BJ (cell line): ENCODE measurements at places on chromosomes 3 and 15.
A peak's percentile ranks its signal among the peaks of the same experiment; 100 is the strongest.

- no peak for DNase-seq
Measured at GRCh38 chr15:38507570-38507969, 53.6 kb downstream of the FAM98B start.

- no peak for DNase-seq
Measured at GRCh38 chr3:11596387-11596786, 47.3 kb downstream of the VGLL4 start.

- DNase-seq: peak; percentile 85
Measured at GRCh38 chr3:123884203-123884831, at the start of gene MYLK. MYLK (minus strand) TSS chr3:123884332; CDS start chr3:123793841, 90,491 bp downstream.

DNA sequence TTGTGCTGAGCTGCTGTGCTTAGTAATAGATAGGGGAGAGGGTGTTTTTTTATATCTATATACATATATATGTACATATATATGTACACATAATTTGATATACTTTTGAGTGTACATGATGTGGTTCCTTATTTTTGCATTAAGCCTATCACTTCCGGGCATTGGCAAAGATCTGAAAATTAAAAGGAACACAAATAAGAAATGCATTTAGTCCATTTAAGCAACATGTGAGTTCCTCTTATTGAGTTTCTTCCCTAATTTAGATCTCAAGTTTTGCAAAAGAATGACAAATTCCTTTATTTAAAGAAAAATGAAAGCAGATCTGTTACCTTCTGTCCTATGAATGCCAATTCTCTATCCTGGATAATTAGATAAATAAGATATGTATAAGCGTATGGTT is 435.1 kb downstream of the LPP start:
- DNase-seq: no peak

GRCh38 chr3:41202834-41203345 is 3.6 kb downstream of the CTNNB1 start:
- DNase-seq: no peak

GRCh38 chr3:189001559-189001958 is 170.2 kb upstream of the TPRG1 start:
- peak; percentile 29 for DNase-seq

DNA sequence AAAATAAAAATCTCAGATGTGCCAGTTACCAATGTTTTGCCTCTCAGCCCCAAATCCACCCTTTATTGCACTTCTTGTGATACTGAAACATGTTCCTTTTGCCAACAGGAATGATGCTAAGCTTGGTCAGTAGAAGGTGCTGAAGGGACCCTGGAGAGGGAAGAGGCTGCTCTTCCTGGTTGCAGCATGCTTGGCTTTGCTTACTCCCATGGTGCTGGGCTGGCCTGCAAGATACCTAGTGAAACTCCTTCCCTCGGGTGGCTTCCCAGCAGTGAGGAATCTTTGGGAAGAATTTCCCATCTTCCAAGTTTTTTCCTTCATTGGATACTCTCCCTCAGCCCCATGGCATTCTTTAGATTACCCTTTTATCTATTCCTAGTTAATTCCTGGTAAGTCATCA is 151.8 kb upstream of the TGFBR2 start:
- DNase-seq: no peak

DNA sequence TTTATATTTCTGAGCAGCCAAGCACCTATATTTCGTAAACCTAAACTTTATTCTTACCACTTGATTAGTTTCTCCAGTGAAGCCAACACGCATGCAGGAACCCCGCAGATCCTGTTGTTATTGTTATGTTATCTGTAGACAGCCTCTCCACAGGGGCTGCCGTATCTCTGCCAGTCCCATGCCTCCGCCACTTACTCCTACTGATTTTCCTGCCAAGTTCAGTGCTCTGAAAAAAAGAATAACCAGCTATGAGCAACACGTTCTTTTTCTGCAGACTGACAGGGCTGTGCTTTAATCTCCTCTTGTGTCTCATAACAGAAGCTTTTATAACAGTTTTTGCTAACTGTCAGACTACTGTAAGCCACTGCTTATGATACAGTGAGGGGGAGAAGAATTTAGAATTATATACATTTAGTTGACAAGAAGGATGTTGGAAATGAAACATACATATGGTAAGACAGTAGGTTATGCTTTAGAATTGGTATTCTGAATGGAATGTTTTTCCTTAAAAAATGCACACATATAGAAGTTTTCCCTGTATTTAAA is 347.4 kb downstream of the SI start:
- no peak for DNase-seq

DNA sequence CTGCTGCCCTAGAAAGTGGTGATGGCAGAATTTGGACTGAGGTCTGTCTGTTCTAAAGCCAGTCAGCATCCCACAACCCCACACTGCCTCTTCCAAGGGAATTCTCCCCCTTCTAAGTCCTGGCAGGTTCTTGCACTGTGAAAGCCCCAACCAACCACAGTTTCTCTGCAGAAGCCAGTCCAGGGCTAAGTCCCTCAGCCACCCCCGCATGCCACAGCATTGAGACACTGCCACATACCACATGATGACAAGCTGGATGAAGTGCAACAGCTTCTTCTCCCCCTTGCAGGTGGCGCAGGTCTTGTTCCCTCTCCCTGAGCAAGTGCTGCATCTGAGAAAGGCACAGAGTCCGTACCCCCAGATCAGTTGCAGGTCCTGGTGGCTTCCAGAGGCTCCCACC is 18.6 kb downstream of the SSUH2 start:
- no peak for DNase-seq

DNA sequence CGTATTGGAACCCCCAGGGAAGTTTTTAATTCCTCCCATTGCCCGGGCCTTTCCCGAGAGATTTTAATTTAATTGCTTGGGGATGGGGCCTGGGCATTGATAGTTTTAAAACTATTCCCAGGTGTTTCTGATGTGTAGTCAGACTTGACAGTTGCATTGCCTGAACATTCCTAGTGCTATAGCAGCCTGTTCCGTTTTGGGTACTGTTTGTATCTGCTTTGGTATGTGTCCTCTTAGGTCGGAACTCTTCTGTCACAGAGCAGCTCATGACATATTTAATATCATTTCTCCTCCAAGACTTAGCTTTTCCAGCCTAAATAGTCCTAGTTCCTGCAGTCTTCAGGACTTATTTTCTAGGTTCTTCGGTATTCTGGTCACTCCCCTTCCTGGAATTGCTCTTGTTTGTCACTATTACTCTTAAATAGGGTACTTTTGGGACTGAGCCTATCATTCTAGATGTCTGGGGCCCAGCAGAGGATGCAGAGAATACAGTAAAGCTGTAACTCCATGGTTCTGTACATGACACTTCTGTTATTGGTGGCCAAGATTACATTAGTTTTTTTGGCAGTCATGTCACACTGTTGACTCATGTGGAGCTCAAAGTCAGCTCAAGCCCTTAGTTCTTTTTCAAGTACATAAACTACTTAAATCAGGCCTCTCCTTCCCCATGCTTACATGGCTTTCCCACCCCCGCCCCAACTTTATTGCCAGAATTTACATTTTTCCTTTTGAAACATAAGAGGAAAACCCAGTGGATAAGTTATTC is 81.5 kb downstream of the BBX start:
- DNase-seq: peak; percentile 27

DNA sequence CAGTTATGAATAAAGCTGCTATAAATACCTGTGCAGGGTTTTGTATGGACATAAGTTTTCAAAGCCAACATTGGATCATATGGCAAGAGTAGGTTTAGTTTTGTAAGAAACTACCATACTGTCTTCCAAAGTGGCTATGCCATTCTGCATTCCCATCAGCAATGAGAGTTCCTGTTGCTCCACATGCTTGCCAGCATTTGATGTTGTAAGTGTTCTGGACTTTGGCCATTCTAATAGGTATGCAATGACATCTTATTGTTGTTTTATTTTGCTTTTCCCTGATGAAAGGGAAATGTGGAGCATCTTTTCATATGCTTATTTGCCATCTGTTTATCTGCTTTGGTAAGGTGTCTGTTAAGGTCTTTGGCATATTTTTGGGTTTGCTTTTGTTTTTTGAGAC is 22.2 kb upstream of the BLM start:
- no peak for DNase-seq

DNA sequence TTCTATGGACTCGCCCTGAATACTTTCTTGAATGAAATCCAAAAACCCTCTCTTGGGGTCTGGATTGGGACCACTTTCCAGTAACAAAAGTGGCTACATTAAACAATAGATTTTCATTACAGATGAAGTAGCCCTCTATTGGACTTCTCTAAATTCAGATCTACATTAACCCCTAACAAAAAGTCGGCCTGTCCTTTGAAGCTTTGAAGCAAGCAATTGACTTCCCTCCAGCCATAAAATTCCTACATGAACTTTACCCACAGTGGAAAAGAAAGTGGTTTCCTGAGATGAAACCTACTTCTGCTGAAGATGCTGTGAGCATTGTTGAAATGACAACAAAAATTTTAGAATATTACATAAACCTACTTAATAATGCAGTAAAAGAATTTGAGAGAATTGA is 967.1 kb upstream of the ROBO1 start:
- no peak for DNase-seq

GRCh38 chr3:172627057-172627809 is 83.6 kb downstream of the NCEH1 start:
- DNase-seq: no peak

GRCh38 chr15:64731012-64731804 is 44.2 kb downstream of the RBPMS2 start:
- no peak for DNase-seq

DNA sequence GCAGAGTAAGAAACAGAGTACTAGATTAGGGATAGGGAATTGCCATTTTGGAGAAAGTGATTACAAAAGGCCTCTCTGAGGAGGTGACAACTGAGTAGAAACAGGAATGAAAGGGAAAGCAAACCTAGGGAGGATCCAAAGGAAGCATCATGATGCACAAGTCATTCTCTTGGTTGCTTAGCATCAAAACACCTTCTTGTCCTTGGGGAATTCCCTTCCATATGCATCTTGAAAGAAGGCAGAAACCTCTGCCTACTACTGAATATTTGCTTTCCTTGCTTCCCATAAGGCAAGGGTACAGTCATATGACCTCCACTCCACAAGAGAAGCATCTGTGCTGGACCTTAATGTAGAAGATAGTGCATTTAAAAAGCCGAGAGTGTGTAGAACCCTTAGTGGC is 24.1 kb downstream of the GABPB1 start:
- no peak for DNase-seq

DNA sequence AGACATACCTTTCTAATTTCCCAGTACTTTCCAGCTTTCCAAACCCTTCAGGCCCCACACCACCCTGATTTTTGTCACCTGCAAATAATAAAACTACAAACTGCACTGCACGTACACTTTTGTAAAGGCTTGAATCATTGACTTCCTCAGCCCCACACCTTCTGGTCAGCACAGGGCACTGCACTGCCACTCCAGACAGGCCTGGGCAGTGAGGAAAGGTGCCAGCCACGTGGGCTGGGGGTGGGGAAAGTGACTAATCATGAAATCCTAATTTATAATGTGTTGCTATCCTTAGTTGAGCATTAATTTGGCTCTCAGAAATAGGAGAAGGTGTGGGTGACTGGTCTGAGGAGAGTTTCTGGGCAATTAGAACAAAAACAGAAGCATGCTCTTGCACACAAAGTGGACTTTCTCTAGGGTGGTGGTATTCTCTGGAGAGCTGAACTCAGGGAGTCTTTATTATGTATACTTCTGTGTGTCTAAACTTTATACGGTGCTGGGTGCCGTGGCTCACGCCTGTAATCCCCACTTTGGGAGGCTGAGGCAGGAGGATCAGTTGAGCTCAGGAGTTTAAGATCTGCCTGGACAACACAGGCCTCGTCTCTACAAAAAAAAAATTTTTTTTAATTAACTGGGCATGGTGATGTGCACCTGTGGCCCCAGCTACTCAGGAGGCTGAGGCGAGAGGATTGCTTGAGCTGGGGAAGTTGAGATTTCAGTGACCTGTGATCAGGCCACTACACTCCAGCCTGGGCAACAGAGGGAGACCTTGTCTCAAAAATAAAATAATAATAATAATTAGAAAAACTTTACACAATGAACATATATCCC is 58.2 kb upstream of the FLNB start:
- DNase-seq: peak; percentile 13

DNA sequence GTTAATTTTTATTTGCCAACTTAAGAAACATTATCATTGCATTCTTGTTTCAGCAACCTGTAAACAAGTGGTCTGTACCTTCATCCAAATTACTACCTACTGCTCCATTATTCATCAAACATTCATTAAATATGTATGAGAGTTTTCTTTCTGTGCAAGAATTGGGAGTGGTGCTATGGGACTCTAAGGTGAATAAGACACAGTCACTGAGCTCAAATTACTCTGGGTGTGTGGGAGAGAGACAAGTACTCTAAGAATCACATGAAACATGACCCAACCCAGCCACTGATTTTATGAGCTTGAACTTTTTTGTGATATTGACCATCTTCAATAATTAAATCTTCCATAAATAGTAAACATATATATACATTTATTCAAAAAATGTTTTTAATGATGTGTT is 227.2 kb upstream of the TP63 start:
- DNase-seq: no peak

DNA sequence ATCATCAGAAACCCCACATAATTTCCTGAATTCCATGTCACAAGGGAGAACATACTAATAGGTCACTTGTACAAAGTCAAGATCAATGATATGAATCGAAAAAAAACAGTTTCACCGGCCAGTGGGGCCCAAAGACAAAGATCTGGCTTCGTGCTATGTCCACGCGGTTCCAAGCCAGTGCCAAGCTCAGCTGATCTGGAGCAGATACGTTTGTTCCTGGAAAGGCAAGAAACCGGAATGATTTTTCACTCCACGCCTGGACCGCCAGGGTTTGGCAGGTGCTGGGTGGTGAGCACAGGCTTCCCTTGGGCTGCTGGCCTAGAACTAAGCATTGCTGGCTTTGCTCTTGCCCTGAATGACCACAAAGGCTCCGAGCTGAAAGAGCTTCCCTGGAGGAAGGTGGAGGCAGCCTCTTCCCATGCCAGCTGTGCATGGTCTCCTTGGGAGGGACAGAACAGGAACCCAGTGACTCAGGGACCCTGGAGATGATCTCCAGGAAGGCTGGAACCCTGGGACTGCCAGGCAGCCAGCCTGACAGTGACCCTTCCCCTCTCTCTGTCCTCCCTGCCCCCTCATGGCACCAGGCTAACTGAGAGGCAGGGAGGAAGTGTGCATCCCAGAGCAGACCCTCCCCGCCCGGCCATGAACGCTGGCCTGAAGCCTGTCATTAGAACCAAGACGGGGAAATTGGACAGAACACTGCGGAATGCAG is 40.9 kb downstream of the TRPM1 start:
- DNase-seq: no peak

DNA sequence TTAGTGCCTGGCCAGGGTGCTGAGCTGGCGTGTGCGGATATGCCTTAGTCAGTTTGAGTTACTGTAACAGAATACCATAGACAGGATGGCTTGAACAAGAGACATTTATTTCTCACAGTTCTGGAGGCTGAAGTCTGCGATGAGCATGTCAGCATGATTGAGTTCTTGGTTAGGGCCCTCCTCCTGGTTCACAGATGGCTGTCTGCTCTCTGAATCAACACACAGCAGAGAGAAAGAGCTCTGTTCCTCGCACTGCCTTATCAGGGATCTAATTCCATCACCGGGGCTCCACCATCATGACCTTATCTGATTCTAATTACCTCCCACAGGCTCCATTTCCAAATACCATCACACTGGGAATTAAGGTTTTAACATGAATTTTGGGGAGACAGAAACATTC is 386.6 kb upstream of the DPH6 start:
- DNase-seq: no peak

- DNase-seq: no peak
Measured at GRCh38 chr15:67143646-67144045, 78.2 kb downstream of the SMAD3 start.

GRCh38 chr3:101850246-101851051 is 1.1 kb downstream of the NFKBIZ start:
- no peak for DNase-seq
